ENCODE measurements at places on chromosomes 2 and 18.

DNA sequence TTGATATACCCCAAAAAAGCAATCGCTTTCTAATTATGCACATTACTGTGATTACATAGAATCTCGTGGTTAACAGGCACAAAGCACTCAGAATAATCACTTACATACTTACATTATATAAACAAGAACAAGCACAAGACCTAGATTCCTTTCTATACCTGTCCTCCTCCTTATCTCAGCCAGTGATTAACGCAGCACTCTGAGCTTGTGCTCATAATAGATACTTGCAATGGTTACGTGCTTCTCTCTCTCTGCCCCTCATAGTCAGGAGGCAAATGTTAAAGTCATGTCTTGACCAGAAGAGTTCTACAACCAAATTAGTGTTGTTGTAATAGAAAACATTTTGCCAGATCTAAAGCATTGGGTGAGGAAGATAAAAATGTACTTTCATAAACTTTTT lies 342.2 kb upstream of the PKDCC start:
- no peak for DNase-seq

GRCh38 chr18:80127635-80128034 lies 18.6 kb downstream of the ADNP2 start:
- no peak for DNase-seq

DNA sequence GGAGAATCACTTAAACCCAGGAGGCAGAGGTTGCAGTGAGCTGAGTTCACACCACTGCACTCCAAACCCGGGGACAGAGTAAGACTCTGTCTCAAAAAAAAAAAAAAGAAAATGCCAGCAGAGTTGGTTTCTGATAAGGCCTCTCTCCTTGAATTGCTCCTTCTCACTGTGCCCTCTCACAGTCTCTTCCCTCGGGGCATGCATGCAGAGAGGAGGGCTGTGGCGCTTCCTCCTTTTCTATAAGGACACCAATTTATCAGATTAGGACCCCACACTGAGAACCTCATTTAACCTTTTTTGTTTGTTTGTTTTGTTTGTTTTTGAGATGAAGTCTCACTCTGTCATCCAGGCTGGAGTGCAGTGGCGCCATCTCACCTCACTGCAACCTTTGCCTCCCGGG lies 110.5 kb downstream of the ZFP36L2 start:
- no peak for DNase-seq

DNA sequence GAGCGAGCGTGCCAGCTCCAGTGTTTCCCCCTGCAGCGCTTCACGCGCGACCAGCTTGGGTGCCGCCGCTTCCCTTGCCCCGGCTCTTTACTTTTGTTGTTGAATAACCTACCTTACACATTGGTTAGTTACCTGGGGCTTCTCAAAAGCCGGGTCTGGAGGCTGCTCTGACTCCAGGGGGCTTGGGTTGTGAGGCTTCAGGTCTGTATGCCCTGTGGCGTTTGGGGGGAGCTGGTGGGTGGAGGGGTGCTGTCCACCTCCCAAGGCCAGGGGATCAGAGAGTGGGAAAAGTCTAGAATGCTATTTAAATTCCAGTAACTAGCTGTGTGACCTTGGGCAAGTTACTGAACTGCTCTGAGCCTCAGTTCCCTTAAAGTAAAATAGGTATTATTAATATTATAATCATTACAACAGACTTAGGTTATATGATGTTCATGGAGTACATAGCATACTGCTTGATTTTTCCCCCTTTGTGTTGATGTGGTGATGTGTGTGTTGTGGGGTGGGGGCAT lies 770 bp downstream of the LYPD6B start:
- no peak for DNase-seq

GRCh38 chr2:65353927-65354326 lies 78.5 kb downstream of the SPRED2 start:
- no peak for DNase-seq

DNA sequence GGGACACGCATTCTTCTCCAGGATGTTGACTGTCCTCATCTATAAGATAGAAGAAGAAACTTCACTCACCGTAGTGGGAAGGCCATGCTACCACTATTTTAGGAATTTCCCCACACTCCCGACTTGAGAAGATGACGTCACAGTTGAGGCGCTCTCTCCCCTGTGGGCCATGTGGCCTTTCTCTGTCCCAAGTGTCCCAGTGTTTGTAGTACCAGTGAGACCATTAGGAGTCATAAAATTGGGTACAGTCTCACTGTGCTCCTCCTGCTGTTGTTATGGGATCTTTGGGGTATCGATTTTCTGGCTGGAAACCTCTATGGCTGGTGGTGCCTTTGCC lies 7.2 kb upstream of the SNTG2 start:
- DNase-seq, result no peak

DNA sequence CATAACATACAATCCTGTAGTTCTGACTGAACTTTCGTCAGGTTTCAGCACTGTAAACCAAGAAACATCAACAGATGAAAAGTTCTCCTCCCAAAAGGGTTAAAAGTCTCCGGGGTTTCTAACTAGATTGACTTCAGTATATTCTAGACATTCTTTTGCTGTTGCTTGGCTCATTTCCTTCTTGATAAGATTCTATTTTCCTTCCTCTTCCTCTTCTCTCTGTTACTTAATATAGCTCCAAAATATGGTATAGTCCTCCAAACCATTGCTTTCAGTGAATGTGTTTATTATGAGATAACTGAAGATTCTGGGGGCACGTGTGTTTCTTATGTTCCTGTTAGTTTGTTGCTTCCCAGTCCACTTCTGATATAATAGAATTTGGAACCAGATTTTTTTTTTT lies 46.4 kb upstream of the MAP4K3 start:
- DNase-seq, result no peak
